ENCODE measurements at places on chromosomes 1 and 21. TPM values are rescaled to one million over a fixed set of nuclear protein-coding genes. Genes with fewer than 3 reads are reported as not detected.

Gene ALG14
- 4.8 TPM for total RNA-seq

Gene C1orf87
- not detected for total RNA-seq

Gene LIPI
- not detected for total RNA-seq

Gene OR2T4
- not detected for total RNA-seq

Gene PGLYRP3
- 0.29 TPM for total RNA-seq

DNA sequence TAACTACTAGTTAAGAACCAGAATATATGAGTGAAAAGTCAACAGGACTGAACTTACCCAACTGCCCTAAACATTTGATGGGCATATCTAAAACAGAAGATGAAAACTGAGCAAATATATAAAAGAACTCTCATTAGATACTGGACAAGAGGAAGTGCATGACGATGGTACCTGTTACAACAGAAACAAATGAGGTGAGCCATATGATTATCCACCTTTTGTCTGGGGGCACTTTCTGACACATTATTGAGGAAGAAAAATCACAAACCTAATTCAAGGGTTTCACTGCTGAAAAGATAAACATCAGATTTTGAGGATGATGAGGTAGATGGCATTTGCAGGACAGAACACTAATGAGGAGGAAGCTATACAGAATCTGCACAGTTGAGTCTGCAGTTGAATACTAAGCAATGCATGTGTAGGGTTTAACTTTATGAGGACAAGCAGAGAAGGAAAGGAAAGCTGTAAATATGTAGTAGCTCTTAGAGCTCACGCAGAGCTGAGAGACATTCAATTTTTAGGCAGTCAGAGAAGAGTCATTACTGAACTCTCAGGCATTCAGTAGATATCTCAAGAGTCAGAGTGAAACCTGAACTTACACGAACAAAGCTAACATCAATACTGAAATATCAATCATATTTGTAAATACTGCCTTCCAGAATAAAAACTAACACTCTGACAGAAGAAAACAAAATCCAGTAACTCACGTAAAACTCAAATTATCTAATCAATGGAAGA lies 262.1 kb downstream of the AKT3 start:
- peak; percentile 60 for DNase-seq

GRCh38 chr1:26164036-26164860 lies 4.5 kb downstream of the C1orf232 start:
- no peak for DNase-seq

DNA sequence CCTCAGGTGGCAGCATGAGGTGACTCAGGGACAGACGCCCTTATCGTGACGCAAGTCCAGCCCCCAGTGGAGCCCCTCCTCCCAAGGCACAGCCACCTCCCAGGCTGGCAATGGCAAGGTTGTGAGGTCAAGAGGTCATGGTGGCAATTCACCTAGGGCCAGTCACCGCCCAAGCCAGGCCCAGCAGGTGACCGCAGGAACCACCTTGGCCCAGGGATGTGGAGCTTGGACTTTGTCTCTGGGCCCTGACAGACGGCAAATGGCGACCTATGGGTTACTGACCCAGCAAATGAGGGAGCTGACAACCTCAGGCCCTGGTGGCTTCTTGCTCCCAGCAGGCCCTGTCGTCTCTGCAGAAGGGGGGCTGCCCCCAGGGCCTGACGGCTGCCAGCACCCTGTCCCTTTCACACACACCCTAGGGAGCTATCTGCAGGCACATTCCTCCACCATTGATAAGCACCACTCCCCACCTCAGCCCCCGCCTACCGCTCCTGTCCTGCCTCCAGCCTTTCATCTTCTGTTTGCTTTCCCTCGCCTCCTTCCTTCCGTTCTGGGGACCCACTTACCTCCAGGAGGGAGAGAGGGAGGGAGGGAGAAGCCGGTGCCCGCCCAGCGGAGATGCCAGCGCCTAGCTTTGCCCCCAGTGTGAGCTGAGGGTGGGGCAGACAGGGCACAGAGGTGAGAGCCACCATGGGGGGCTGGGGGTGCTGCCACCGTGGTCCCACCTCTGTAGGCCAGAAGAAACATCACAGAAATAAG lies 12.1 kb downstream of the EPHA2 start:
- no peak for DNase-seq

- no peak for DNase-seq
These were observed 31.0 kb downstream of the UMODL1 start for GRCh38 chr21:42102076-42102475.

DNA sequence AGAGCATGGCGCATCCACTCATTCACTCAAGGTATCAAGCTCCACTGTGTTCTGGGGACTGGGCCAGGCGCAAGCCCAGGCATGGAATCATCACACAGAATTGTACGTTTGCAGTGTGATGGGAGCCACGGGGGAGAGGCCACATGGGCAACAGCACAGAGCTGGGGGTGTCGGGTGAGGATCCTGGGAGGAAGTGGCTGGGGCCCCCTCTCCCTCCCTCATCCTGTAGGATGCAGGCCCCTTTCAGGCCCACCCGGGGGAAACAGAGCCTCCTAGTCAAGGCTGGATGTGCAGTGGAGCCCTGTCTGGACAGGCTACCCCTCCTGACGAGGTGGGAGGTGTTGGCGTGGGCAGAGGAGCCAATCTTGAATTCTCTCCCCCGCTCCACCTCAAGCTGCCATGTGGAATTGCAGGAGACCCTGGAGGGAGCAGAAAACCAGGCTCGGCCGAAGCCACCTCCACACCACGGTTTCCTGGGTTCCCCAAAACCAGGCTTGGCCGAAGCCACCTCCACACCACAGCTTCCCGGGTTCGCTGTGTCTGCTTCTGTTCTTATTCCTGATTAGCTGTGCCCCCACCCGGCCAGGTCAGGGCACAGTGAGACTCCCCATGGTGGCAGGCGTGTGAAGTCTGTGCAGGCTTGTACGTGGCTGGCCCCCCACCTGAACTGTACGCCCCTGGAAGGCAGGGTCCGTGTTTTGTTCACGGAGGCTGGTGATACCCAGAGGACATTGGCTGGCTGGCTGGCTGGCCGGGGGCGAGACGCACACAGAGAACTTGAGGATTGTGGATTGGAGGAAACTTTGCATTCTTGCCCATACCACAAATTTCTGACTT lies 4.2 kb upstream of the C1orf174 start:
- no peak for DNase-seq

DNA sequence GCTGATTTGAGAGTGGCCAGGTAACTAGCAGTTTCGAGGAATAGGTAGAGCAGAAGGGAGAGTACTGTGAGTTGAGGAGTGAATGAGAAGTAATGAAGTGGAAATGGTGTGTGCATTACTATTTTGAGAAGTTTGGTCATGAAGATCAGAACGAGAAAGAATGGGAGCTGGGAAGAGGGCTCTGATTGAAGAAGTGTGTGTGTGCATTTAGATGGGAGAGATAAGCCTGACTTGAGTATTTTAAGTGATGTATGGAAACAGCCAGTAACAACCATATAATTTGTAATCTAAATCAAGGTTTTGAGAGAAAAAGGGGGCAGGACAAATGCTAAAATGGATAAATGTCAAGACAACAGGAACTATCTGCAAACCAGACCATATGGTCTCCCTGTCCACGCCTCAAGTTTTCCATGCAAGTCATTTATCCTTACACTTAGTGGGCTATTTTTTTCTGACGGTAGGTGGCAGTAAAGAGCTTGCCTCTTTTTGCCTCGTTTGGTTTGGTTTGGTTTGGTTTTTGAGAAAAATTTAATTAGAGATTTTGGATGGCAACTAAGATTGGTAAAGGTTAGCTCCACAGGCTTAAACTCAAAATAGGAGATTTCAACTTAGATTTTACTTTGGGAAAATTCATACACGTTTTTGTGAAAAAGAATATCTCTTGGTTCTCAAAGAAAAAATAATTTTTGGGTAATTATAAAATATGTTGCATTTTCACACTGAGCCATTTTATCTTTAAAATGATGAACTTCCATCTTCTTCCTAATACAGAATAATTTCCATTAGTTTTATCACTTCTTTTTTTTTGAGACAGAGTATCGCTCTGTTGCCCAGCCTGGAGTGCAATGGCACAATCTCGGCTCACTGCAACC lies 9.5 kb upstream of the B3GALNT2 start:
- no peak for DNase-seq

- DNase-seq: no peak
These were observed 8.2 kb upstream of the NUAK2 start for GRCh38 chr1:205329719-205330118.

GRCh38 chr1:198778049-198778448 lies 139.2 kb downstream of the PTPRC start:
- DNase-seq: no peak

GRCh38 chr1:239814306-239814881 lies 277.3 kb upstream of the FMN2 start:
- no peak for DNase-seq

DNA sequence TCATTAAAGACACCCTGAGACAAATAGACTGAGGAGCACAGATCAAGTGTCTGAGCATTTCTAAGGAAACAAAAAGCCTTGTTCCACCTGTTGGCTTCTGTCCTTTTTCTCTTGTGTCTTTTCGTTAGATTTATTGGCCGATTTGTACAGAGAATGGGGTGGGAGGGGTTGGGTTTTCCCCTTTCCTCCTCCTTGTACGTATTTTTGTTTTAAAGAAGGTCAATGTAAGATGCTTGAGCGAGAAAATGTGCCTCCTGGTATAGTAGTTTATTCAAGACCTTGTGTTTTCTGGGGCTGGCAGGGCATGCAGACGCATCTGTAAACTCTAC lies 1.2 kb downstream of the BCL9 start:
- DNase-seq: no peak

GRCh38 chr1:46404482-46405196 lies 10.5 kb downstream of the FAAH start:
- no peak for DNase-seq

DNA sequence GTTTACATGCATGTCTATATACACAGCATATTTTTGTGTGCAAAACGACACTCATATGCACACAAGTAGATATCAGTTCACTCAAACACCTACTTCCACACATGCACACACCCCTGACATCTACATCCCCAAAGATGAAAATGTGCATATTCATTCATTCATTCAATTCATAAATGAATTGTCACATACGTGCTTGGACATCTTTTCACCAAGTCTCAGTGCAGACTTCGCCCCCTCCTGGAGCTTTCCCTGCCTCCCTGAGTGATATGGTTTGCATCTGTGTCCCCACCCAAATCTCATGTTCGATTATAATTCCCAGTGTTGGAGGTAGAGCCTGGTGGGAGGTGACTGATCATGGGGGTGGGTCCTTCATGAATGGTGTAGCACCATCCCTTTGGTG lies 53.1 kb downstream of the CAMK2N1 start:
- no peak for DNase-seq

GRCh38 chr21:42228709-42229220 lies 9.8 kb downstream of the ABCG1 start:
- DNase-seq: no peak

GRCh38 chr1:211900441-211900840 lies 69.9 kb upstream of the LPGAT1 start:
- DNase-seq: no peak

All from GM12878 (cell line).